ENCODE measurements at places on chromosomes 12 and 14.
A peak's percentile ranks its signal among the peaks of the same experiment; 100 is the strongest.

DNA sequence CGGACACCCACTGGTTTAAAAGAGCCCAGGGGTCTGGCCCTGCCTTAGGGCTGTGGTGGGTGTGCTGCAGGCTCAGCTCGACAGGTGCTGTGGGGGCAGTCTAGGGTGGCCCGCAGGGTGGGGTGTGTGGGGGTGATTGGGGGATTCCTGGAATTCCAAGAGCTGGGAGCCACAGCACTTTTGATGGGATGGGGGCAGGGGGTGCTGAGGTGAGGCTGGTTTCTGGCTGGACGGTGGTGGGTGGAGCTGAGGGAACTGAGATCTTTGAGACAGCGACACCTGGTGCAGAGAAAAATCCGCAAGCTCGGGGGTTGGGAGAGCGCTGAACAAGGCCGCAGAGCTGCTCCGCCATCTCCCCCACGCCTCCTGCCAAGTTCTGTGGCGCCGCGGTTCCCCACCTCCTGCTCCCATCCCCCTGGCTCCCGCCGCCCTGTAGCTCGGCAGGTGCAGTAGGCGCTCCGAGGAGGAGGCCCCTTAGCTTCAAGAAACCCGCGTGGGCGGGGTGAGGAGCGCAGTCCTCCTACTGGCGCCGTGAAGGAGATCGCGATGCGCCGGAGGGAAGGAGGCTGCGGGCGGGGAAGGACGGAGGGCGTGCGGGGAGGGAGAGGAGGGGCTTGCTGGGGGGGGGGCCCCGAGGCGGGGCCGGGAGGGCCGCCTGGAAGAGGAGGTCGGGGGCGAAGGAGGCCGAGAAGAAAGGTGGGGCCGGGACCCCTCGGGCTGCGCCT, 1.3 kb upstream of the TEDC1 start:
- peak; percentile 94 for DNase-seq

GRCh38 chr14:29724991-29725390, 202.7 kb downstream of the PRKD1 start:
- DNase-seq = peak; percentile 69

- no peak for DNase-seq
Measured at GRCh38 chr12:44697511-44697910, 178.6 kb downstream of the NELL2 start.

GRCh38 chr14:74941676-74942097, 13.7 kb downstream of the PGF start:
- DNase-seq = peak; percentile 79

GRCh38 chr14:33280646-33281045, 342.0 kb downstream of the NPAS3 start:
- DNase-seq = no peak

- no peak for DNase-seq
Measured at GRCh38 chr12:111297703-111298426, 71.0 kb downstream of the PHETA1 start.

DNA sequence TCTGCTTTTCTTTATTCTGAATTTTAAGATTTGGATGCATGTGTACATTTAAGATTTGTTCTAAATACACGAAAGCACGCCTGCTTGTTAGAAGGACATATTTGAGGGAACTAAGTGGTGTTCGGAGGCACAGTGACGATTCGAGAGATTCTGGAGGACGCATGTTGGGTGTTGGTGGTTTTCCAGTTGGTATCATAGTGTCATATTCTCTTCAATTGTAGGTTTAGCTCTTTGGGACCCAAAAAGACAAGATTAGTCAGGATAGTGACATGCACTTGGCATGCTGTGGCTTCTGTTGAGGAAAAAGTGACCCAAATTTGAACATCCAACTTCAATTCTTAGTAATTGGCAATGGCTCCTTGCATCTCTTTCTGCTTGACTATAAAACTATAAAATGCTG, 30.1 kb downstream of the PRKCH start:
- DNase-seq = no peak

DNA sequence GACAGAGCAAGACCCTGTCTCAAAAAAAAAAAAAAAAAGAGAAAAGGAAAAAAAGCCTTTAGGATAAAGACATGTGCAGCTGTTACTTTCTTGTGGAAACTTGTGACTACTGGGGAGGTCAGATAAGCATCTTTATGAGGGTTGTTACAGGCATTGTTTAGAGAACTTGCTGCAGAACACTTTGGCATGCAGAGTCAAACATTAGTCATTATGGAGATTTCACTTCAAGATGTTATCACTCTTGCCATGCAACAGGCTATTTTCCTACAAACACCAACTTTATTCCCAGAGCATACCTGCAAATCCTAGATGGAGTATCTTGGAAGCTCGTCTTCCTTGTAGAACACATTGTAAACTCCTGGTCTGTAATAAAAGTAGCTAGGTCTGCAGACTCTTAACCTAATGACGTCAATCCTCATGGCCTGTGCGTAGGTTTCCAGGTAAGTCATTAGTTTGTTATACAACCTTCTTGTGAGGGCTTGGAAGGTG, 36.3 kb upstream of the WDR89 start:
- peak; percentile 5 for DNase-seq

GRCh38 chr12:38585086-38585485, 268.5 kb downstream of the ALG10B start:
- no peak for DNase-seq

- peak; percentile 53 for DNase-seq
Measured at GRCh38 chr12:127785986-127786590, 480.9 kb upstream of the TMEM132C start.

DNA sequence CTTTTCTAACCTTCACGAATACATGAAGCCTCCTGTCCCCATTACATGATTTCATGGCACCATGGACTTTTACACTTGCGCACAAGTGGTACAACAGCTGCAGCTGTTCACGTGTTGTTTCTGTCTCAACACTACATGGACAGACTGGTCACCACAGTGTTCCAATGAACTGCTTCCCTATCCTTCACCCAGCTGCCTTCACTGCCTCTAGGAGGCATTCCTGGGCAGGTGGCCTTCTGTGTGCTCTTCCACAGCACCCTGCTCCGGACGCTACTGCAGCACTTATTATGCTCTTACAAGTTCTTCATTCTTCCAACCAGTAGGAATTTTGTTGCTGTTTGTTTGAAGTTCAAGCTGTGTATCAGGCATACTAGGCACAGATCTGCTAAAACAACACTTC, 1.5 kb downstream of the MTERF2 start:
- peak; percentile 82 for DNase-seq

GRCh38 chr12:130988261-130988660, 34.6 kb downstream of the ADGRD1 start:
- no peak for DNase-seq

GRCh38 chr12:112810235-112810917, 18.8 kb downstream of the RPH3A start:
- DNase-seq = no peak

GRCh38 chr14:50816395-50817047, 14.4 kb downstream of the NIN start:
- DNase-seq = peak; percentile 52

DNA sequence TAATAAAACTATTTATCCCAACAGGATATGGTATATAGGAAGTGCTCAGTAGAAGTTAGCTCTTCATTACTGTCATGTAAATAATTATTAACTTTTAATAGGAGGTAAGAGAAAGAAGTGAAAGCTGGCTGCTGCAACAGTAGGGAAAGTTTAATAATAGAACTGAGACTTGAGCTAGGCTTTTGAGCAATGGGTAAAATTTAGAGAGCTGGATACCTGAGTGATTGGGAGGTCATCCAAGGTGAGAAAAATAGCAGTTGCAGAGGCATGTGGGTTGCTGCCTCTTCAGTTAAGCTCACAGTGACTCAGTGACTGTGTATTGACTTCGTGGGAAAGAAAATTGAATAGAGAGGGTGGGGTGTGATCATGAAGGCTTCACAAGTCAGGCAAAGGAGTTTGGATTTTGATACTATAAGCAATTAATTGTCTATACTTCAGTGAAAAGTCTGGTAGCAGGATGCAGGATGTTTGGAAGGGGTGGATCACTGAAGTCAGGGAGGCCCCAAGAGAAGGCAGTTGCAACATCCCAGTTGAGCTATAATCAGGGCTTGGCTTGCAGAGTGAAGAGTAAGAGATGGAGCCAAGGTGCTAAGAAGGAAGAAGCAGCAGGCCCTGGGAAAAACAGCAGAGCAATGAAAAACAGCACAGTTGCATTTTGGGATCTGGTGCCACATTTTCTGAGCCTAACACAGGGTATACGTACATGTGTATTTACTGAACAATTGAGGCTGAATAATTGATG, 172.0 kb upstream of the FRMD6 start:
- DNase-seq = peak; percentile 39

GRCh38 chr12:110688446-110689280, at the start of gene HVCN1:
Gene HVCN1 (minus strand): TSS chr12:110689115. CDS start chr12:110683245, 5,870 bp downstream.
- DNase-seq = no peak

GRCh38 chr12:28973491-28973890, 175.6 kb upstream of the FAR2 start:
- DNase-seq = no peak

- DNase-seq = peak; percentile 40
Measured at GRCh38 chr14:36975834-36976233, 196.6 kb downstream of the SLC25A21 start.

- DNase-seq = peak; percentile 78
Measured at GRCh38 chr12:16526693-16527092, 79.3 kb downstream of the LMO3 start.

GRCh38 chr12:40988824-40989223, 199.3 kb upstream of the PDZRN4 start:
- DNase-seq = no peak

GRCh38 chr14:23047034-23047634, 5.1 kb downstream of the PSMB11 start:
- DNase-seq = no peak

DNA sequence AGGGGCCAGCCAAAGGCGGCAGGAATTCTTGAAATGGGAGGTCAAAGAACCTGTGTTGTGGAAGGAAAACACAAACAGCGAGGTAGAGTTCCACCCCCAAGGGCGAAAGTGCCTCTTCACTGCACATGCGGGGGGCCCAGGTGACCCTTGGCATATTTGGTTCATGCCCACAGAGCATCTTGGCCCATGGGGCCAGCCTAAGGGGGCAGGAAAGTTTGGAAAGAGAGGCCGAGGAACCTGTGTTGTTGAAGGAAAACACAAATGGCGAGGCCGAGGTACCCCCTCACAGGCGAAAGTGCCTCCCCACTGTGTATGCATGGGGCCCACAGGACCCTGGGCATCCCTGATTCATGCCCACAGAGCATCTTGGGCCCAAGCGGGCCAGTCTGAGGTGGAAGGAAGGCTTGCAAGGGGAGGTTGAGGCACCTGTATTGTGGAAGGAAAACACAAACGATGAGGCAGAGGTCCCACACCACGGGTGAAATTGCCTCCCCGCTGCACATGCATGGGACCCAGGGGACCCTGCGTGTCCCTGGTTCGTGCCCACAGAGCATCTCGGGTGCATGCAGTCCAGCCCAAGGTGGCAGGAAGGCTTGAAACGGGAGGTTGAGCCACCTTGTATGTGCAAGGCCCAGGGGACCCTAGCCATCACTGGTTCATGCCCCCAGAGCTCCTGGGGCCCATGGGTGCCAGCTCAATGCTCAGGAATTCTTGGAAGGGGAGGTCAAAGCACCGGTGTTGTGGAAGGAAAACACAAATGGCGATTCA, 384.1 kb downstream of the ALG10 start:
- DNase-seq = no peak

GRCh38 chr14:87628780-87629179, 364.2 kb downstream of the GALC start:
- no peak for DNase-seq

DNA sequence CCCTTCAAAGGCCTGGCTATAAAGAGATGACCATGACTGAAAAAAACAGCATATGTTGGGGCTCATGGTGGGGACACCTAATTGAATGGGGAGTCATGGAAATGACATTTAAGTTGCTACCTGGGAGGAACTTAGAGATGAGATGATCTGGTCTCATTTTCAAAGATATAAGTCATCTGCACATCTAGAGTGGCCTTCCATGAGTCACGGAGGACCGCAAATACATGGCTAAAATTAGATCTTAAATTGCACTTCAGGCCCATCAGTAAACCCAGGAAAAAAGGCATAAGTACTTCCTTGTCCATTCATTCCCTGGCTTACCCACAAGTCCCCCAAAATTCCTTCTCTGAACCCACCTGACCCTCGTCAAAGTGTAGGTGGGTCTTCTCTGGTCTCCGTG, 53.4 kb downstream of the SPTB start:
- peak; percentile 39 for DNase-seq

GRCh38 chr12:96570579-96570978, 81.2 kb downstream of the CFAP54 start:
- no peak for DNase-seq

- no peak for DNase-seq
Measured at GRCh38 chr14:56278383-56278782, 160.2 kb downstream of the PELI2 start.

DNA sequence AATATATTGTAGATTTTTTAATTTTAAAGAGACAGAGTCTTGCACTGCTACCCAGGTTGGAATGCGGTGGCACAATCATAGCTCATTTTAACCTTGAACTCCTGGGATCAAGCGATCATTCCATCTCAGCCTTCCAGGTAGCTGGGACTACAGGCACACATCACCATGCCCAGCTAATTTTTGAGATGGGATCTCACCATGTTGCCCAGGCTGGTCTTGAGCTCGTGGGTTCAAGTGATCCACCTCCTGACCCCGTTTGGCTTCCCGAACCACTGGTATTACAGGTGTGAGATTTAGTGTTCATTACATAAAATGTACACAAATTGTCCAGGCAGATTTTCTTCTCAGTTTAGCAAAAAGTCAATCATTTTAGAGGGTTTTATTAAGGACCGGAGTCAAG, 13.6 kb downstream of the SNX6 start:
- DNase-seq = no peak

GRCh38 chr12:106248846-106249371, 1.1 kb upstream of the CKAP4 start:
- no peak for DNase-seq
